ENCODE measurements at places on chromosomes 12 and 14. TPM values are rescaled to one million over a fixed set of nuclear protein-coding genes. Genes with fewer than 3 reads are reported as not detected.
A peak's percentile ranks its signal among the peaks of the same experiment; 100 is the strongest.

DTD2 gene
- total RNA-seq = 31.5 TPM

KRT7 gene
- 358 TPM for total RNA-seq

RDH16 gene
- 0.48 TPM for total RNA-seq

- no peak overlapping the region for H3K27ac ChIP-seq
- no peaks in the 10 kb centered on the region for H3K27me3 ChIP-seq
- DNase-seq = no peak
- H3K4me3 ChIP-seq = no peak overlapping the region
Observed at GRCh38 chr12:74446466-74446865, 91.2 kb upstream of the ATXN7L3B start.

DNA sequence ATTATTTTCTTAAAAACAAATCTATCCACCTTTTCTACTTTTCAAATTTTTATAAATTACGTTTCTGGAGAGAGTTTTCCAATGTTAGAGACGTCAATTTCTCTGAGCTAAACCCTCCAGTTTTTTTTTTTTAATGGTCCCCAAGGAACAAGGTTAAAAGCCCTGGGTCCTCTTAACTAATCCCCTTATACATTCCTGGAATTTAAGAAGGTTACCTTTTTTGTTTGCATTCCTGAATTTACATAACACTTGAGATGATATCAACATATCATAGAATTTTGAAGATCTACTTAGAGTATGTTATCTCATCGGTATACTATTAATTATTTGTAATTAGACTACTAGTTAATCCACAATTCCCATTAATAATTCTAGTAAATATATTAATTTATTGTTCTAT lies 662.2 kb upstream of the LRFN5 start:
- H3K27ac ChIP-seq = no peak overlapping the region
- no peak overlapping the region for H3K4me3 ChIP-seq
- no peaks in the 10 kb centered on the region for H3K4me1 ChIP-seq
- H3K27me3 ChIP-seq = no peaks in the 10 kb centered on the region
- H3K36me3 ChIP-seq = no peaks in the 10 kb centered on the region
- DNase-seq = no peak

FOXG1 gene
- not detected for total RNA-seq

GRCh38 chr14:50677527-50678063 lies 9.5 kb upstream of the SAV1 start:
- no peaks in the 10 kb centered on the region for H3K27me3 ChIP-seq
- H3K4me1 ChIP-seq = no peaks in the 10 kb centered on the region
- H3K36me3 ChIP-seq = no peaks in the 10 kb centered on the region
- peak; percentile 59 for DNase-seq

DNA sequence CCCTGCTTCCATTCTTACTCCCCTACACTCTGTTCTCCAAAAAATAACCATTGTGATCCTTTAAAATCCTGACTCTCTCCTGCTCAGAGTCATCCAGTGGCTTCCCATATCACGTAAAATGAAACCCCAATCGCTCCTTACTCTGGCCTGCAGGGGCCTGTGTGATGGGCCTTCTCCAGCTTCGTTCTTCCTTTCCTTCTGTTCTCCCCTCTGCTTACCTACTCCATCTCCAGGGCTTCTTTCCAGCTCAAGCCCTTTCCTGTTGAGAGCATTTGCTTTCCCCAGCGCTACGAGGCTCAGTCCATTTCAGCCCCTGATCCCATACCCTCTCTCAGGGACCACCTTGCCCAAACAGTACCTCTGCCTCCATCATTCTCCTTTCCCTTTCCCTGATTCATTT lies 144.4 kb upstream of the ARHGAP5 start:
- H3K27ac ChIP-seq = no peak overlapping the region
- no peak for DNase-seq
- no peaks in the 10 kb centered on the region for H3K27me3 ChIP-seq
- no peaks in the 10 kb centered on the region for H3K36me3 ChIP-seq

DNA sequence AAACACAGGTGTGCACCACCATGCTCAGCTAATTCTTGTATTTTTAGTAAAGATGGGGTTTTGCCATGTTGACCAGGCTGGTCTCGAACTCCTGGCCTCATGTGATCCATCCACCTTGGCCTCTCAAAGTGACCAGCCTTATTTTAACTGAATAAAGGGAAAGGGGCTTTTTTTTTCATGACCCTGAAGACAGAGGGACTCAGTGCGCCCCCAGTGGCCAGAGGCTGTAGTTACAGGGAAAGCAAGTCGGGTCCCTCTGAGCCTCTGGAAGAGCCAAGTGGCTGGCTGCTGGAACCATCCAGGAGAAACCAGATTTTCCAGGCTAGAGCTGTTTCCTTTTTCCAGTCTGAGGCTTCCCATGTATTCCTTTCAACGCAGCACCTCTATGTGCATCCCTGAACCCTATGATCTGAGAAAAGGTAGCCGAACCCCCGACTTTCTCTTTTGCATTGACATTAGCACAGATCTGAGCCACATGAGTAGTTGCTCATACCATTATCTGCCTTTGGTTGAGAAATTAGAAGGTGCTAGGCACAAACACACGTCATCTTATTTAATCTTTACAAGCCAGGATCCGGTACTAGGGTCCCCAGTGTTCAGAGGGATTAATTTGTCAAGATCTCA lies 342.7 kb downstream of the CACNA1C start:
- H3K4me1 ChIP-seq = peaks cover 11% of the 10 kb centered on the region
- peak overlapping the region; percentile 80 for H3K27ac ChIP-seq
- no peak for DNase-seq
- no peak overlapping the region for H3K4me3 ChIP-seq

DNA sequence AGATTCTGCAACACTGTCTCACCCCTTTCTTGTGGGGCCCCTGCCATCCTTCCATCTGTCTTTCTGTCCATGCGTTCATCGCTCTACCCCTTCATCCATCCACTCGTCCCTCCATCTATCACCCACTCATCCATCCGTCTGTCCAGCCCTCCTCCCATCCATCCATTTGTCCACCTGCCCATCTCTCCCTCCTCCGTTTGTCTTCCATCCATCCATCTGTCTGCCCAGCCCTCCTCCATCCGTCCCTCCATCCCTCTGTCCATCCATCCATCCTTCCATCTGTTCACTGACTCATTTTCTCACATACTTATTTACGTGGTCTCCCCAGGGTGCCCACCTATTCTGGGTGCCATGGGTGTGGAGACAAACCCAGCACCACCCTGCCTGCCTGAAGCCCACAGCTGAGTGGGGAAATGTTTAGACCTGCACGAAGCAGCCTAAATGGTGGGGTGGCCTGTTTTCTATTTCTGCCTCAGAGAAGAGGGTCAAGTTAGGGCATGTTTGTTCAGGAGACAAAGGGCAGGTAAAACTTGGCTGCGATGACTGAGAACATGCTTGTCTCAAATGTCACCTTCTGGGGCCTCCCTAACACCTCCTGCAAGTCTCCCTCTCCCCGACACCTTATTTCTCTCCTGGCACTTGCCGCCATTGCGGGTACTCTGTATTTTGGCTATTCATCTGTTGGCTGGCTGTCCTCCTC lies 2.8 kb upstream of the SLC25A47 start:
- no peaks in the 10 kb centered on the region for H3K4me1 ChIP-seq
- H3K27ac ChIP-seq = no peak overlapping the region
- DNase-seq = no peak
- H3K36me3 ChIP-seq = no peaks in the 10 kb centered on the region
- no peaks in the 10 kb centered on the region for H3K27me3 ChIP-seq

OAS2 gene
- 9.5 TPM for total RNA-seq

DNA sequence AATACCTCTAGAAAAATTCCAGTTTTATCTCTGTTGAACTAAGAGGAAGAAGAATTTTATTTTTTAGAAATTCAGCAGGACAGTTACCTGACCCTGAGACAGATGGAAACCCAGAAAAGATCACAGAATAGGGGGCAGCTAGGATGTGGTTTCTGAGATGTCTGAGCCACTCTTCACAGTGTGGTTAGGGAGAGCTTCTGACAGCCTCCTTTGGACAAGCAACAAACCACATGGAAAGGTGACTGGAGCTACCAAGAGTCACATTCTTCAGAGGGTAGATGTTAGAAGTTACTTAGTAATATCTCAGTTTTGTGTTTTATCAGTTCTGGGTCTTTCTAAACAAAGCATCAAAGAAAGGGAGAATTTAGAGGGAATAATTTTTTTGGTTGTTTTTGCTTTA lies 117.3 kb upstream of the NAP1L1 start:
- no peak overlapping the region for H3K27ac ChIP-seq
- no peak for DNase-seq
- H3K27me3 ChIP-seq = no peaks in the 10 kb centered on the region
- no peaks in the 10 kb centered on the region for H3K4me1 ChIP-seq
- no peaks in the 10 kb centered on the region for H3K36me3 ChIP-seq

DNA sequence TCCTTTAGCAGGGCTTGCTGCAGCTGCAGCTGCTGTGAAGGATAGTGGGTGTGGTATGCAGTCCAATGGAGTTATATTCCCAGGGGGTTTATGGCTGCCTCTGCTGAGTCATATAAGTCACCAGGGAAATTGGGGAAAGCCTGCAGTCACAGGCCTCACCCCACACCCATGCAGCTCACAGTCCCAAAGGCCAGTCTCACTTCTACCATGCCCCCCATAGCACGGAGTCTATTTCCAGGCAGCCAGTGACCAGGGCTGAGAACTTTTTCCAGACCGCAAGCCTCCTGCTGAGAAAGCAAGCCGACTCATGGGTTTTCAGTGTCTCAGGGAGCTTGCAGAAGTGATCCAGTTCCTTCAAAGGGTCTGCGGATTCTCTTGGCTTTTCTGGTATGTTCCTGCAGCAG lies 322.4 kb upstream of the CLEC14A start:
- H3K36me3 ChIP-seq = no peaks in the 10 kb centered on the region
- H3K27ac ChIP-seq = no peak overlapping the region
- no peak overlapping the region for H3K4me3 ChIP-seq
- DNase-seq = no peak
- H3K4me1 ChIP-seq = no peaks in the 10 kb centered on the region
- H3K27me3 ChIP-seq = no peaks in the 10 kb centered on the region

MLEC gene
- total RNA-seq = 67.8 TPM

DNA sequence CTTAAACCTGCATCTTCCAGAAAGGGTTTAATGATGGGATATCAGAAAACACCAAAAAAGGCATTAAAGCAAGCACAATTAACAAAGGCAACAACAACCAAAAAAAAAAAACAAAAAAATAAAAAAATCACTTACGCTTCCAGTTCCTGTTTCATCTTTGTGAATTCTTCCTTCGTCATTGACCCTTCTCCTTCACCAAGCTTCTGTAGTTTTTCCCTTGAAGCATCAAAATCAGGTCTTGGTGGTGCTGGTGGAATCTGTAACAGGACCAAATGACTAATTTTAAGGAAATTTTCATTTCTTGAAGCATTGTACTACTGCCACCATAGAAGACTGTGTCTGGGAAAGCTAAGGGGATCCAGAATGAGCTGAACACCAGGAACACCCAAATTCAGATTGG lies 24.5 kb downstream of the SNX6 start:
- no peak overlapping the region for H3K4me3 ChIP-seq
- no peak for DNase-seq
- no peaks in the 10 kb centered on the region for H3K4me1 ChIP-seq
- H3K27me3 ChIP-seq = no peaks in the 10 kb centered on the region
- H3K27ac ChIP-seq = no peak overlapping the region

NTS gene
- total RNA-seq = 0.64 TPM

HOXC10 gene
- total RNA-seq = 2.0 TPM

- no peak for DNase-seq
- no peak overlapping the region for H3K4me3 ChIP-seq
- H3K4me1 ChIP-seq = no peaks in the 10 kb centered on the region
- H3K36me3 ChIP-seq = no peaks in the 10 kb centered on the region
- peak overlapping the region; percentile 38 for H3K27ac ChIP-seq
- no peaks in the 10 kb centered on the region for H3K27me3 ChIP-seq
Observed at GRCh38 chr12:80033448-80033847, 65.9 kb upstream of the OTOGL start.

DNA sequence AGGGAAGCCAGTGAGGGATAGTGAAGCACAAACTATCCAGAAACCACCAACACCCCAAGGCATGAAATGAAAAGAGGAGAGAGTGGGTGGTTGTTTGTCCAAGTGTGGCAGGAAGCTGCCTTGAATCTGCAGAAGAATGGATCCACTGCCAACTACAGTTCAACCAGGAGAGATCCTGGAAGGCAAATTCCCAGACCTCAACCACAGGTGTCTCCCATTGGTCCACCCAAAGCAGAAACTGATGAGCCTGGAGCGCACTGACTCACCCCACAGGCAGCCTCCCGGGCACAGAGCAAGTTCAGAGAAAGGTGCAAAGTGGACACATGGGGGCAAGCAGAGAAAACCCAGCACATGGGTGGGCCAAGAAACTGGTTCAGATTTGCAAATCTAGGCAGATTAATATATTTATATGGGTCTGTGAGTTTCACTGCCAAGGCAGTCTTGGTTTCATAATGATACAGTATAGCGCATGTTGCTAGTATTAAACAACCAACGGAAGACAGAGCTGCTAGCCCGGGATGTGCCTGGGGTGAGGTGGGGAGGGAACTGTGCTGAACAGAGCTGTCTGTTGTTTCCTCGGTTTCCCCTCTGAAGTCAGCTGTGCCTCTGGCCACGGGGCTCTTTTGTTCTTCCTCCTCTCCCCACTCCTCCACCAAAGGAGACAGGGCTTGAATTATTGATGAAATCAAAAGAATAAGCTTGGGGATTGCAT lies 416.2 kb upstream of the CCDC196 start:
- no peak overlapping the region for H3K27ac ChIP-seq
- H3K4me1 ChIP-seq = no peaks in the 10 kb centered on the region
- H3K36me3 ChIP-seq = no peaks in the 10 kb centered on the region
- no peaks in the 10 kb centered on the region for H3K27me3 ChIP-seq
- H3K4me3 ChIP-seq = no peak overlapping the region

DNA sequence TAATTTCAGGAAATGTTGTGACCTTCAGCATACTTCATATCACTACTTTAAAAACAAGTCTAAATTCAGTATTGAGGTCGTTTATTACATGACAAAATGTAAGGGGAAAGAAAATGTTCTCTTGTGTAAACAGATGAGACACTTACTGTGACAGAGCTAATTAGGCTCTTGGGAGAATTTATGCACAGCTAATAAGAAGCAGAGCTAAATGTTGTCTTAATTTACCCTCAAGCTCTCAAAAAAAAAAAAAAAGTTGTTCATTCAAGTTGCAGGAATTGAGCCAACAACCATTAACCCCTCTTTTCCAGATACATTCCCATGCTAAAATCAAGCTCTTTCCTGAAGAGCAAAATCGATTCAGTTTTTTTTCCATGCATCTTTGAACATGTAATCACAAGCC lies 1419.4 kb downstream of the FSCB start:
- H3K4me1 ChIP-seq = no peaks in the 10 kb centered on the region
- no peak for DNase-seq
- no peak overlapping the region for H3K27ac ChIP-seq
- no peak overlapping the region for H3K4me3 ChIP-seq
- no peaks in the 10 kb centered on the region for H3K36me3 ChIP-seq

GARIN6 gene
- total RNA-seq = not detected

GRCh38 chr12:7265251-7265650 lies 38.6 kb upstream of the ACSM4 start:
- DNase-seq = no peak
- no peaks in the 10 kb centered on the region for H3K4me1 ChIP-seq
- H3K4me3 ChIP-seq = no peak overlapping the region
- H3K27me3 ChIP-seq = no peaks in the 10 kb centered on the region
- no peaks in the 10 kb centered on the region for H3K36me3 ChIP-seq
- no peak overlapping the region for H3K27ac ChIP-seq

Data from breast epithelium (tissue), 4 donors.